ENCODE measurements at places on chromosomes 3 and 15.

- DNase-seq, result no peak
Observed at GRCh38 chr3:195020185-195020584, 250.8 kb downstream of the XXYLT1 start.

DNA sequence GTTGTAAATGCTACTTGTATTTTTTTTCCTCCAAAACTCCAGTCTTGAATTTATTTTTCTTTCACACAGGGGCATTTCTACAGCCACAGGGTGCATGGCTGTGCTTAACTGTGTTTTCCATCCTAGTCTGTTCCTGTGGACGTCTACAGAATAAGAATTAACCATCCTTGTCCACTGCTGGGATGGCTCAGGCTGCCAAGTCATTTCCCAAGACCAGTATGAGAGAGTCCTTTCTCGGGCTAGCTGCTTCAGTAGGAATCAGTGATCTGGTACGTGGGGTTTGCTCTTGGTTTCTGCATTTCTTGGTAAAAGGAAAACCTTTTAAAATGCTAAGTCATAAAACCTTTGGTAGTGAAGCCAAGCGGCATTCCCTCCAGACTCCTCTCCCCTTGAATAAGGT lies 29.8 kb downstream of the CHDH start:
- DNase-seq, result no peak

- no peak for DNase-seq
Observed at GRCh38 chr3:70981231-70981880, 602.2 kb downstream of the FOXP1 start.

- no peak for DNase-seq
Observed at GRCh38 chr15:47724346-47724745, 7.0 kb downstream of the SEMA6D start.

GRCh38 chr3:186453531-186453930 lies 90.6 kb downstream of the CRYGS start:
- DNase-seq, result no peak

DNA sequence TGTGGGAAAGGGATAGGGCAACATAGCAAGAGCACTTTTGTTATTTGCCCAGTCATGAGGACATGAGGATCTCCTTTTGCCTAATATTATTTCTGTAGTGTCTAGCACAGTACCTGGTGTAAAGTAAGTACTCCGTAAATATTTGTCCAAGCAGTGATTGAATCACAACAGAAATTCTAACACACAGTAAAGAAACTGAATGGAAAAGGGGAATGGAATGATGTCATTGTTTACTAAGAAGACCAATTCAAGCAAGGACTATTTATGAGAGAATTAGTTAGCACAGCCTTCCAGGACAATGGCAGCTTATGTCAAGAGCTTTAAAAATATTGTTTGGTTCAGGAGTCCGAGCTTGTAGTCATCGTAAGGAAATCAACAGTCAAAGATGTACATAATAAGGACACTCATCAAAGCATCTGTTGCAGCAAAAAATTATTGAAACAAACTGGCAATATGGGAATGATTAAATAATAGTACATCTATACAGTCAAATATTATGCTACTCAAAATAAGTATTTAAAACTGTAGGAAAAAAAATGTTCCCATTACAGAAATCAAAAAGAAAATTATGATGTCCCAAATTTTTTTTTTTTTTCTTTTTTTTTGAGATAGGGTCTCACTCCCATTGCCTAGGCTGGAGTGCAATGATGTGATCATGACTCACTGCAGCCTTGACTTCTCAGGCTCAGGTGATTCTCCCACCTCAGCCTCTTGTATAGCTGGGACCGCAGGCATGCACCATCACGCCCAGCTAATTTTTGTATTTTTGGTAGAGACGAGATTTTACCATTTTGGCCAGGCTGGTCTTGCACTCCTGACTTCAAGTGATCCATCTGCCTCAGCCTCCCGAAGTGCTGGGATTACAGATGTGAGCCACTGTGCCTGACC lies 17.9 kb downstream of the CAPN7 start:
- DNase-seq, result no peak

DNA sequence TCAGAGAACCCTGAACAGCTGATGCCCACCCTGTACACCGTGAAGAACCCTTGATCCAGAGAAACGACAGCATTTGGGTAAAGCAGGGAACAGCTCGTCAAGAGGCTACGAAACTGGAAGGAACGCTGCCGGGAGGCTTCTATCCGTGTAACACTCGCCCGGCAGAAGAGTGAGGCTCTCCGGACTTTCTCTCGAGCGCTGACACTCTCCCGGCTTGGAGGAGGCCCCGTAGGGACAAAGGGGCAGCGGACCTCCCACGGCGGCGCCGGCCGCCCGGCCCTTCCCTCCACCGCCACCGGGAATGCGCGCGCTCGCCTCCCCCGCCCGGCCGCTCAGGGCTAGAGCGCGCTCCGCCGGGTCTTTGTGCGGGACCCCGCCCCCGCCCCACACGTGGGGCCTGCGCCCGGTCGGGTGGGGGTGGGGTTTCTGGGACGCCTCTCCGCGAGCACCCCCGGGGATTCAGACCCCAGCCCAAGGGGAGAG lies 1.7 kb downstream of the HYAL2 start:
- no peak for DNase-seq

GRCh38 chr3:24437326-24437725 lies 57.3 kb downstream of the THRB start:
- DNase-seq, result no peak

DNA sequence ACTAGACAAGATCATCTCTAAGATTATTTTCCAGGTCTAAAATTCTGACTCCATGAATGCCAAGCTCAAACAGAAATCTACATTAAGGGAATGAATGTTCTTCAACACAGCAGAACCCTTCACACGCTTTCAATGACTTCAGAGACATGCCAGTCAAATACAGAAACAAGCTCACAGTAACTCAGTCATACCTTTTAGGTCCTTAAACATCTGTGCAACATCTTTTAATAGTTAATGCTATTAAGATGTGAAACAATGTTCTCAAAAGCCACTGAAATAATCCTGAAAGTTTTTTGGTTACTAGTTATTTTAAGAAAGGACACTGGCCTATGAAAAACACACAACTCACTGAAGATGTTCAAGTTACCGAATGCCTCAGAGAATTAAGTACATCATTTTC lies 2.5 kb downstream of the DLG1 start:
- DNase-seq, result no peak

DNA sequence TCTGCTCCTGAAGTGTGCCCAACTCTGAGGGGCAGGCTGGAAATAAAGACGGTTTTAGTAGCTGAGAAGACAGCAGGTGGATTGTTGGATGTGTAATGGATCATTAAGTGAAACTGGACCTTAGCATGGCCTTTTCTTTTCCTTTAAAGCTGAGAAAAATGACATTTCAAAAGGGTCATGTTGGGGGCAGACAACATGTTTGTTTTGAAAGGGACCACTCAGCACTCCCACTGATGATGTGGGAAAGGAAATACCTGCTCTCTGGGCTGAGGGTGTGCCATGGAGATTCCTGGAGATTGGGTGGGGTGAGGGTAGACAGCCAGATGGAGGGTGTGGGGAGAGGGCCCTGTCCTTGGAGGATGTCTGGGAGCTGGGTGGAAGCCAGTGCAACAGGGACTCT lies 38.4 kb downstream of the ANAPC13 start:
- DNase-seq, result no peak

DNA sequence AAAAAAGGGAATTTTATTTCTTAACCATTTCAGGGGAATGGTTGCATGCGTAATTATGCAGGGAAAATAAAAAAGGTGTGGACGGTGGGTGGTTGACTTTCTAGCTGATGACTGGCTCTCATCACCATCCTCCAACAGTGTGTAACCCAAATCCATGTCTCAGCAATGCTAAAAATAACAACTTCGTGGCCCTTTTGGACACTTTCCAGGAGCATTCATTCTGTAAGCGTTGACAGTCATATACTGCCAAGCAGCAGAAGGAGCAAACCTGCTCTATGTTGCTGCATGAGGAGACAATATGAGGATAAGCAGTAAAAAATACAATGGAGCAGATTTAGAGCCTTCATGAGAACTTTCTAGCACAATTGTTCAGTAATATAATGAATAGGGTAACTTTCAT lies 189.1 kb downstream of the ANXA2 start:
- DNase-seq, result peak; percentile 59

GRCh38 chr15:50235794-50236193 lies 29.7 kb downstream of the HDC start:
- DNase-seq, result no peak

DNA sequence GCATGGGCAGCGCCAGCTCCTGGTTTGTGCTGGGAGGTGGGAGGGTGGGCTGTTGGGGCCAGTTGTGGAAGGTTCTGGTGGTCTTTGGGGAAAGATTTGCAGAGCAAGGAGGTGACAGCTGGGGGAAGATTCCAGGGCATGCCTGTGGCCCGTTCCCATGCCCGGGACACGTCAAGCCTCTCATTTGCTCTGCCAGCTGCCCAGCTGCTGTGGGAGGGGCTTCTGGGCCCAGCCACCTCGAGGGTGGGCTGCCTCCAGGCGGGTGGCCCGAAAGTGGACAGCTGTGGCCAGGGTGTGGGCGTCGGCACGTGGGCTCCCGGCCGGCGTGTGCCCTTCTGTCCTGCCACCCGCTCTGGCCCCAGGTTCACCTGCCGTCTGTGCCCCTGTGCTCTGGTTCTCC lies 17.2 kb downstream of the PLXNA1 start:
- no peak for DNase-seq

- DNase-seq, result no peak
Observed at GRCh38 chr3:129122412-129123011, 908 bp upstream of the RAB43 start.

- no peak for DNase-seq
Observed at GRCh38 chr3:148880681-148881080, 15.6 kb downstream of the CPA3 start.

- no peak for DNase-seq
Observed at GRCh38 chr15:39275066-39275465, 305.8 kb upstream of the THBS1 start.

DNA sequence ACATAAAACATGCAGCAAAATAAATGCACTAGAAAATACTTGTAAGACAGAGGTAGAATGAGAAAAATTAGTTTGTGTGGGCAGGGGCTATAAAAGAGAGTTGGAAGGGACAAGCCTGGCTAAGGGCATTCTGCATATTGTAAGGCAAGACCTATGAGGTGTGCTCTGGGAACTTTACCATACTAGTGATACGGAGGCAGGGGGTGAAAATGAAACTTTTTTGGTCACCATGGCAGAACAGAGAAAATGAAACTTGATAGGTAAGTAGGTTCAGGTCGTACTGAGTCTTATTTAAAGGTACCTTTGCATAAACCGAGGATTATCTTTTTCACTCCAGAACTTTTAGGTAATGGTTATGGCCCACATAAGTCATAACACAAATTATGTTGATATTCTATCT lies 74.7 kb upstream of the ACKR4 start:
- no peak for DNase-seq

DNA sequence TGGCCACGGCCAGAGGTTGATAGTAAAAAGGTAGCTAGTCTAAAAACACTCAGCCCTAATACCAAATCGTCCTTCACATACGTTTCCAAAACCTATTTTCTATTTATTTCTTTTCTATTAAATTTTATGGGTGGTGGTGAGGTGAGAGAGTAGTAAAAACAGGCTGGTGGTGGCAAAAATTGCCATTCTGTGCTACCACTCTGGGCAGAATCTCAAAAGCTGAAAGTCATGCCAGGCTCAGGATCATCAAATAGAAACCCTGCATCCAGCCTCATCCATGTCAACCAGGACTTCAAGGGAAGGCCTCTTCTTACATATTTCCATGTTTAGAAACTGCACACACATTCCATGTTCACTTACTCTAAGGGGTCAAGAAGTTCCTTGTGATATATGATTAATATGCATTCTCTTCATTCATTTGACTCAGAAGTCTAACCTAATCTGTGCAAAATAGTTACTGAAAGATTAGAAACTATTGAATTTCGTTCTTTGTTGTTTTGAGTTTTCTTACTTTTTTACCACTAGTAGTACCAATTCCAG lies 153.1 kb downstream of the TNIK start:
- no peak for DNase-seq

DNA sequence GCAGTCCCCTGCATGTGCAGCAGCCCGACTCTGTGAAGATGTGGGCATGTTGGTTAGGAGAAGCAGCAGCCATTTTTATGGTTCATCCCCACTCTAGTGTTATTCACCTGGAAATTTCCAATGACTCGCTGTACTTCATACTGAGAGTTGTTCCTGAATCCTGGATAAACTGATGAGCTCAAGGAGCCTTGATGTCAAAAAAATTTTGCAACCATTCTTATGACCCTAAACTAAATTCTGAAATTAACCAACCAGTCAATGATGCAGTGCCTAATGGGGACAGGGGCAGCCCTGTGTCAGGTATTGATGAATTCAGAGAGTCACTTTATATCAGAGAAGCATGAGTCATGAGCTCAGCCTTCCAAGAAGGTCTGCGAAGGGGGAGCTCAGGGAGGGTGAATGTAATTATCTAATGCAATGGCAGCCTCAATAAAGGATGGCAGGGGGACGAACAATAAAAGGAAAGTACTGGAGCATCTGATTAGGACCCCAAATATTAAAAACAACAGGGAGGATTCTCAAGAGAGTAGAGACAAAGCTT lies 108.4 kb upstream of the VEPH1 start:
- DNase-seq, result no peak

DNA sequence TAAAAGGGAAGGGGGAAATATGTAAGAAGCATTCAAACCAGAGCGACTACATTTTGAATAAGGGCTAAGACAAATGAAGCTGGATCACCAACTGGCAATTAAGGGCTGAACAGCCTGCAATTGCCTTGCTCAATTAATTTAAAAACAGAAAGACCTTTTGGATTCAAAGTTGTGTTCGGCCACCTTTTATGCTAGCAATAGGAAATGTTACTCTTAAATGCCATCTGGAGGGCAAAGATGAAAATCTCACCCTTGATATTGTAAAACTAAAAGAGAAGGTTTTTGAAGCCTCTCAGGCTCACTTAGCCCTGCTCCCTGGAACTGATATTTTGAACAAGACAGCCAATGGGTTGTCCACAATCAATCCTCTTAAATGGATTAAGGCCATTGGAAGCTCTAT lies 44.2 kb downstream of the ACAD9 start:
- DNase-seq, result no peak

- no peak for DNase-seq
Observed at GRCh38 chr15:77854980-77855379, 222.3 kb upstream of the LINGO1 start.

DNA sequence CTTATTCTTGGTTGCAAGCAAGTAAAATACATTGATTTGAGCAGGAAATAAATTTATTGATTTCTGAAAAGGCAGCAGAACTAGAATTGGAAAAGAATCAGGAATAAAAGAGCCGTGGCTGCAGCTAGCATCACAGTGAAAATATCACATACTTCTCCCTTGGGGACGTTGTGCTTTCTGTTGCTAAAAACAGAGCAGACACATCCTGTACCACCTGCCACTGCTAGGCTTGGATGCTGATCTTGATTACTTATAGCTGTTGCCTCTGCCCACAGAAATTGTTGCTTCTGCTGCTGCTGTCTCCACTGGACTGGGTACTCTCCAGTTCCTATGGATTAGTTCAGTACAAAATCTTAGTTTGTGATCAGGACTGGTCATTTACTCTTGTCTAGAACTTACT lies 283.8 kb downstream of the C3orf38 start:
- no peak for DNase-seq

- DNase-seq, result no peak
Observed at GRCh38 chr15:61299075-61299763, 70.1 kb upstream of the RORA start.

Data from fibroblast of skin of left quadriceps (primary cell).